ENCODE measurements at places on chromosomes 12 and 14.
A peak's percentile ranks its signal among the peaks of the same experiment; 100 is the strongest.

DNA sequence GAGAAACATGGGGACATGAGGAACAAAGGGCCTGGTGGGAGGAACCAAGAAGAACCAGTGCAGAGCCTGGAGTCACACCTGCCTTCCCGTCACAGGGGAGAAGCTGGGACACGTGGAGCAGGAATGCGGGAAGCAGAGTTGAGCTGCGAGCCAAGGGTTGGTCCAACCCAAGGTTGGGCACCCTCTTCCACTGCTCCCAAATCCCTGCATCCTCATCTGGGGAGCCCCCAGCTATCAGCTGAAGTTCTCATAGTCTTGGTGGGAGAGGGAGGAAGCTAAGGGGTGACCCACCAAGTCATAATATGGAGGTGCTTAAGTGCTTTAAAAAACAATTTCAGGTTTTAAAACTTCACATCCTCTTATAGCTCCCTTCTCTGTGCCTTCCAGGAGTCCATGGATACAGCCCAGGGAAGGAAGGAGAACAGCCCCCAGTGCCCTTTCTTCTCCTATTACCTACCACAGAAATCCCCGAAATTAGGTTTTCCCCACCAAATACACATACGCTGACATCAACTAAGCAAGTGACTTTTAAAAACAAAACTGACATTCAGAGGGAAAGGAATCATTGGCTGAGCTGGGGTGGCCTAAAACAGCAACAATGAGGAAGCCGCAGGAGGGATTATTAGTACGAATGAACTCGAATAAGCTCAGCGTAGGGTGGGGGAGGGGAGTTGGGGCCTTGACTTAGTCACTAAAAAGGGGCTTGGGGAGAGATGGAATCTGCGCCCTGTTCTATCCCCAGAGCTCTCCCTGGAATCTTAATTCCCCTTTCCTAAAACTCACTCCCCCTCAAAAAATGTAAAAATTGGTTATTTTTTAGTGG, 4.5 kb downstream of the MYL6 start:
- DNase-seq = no peak

- DNase-seq = no peak
These were observed 29.3 kb downstream of the MYF5 start for GRCh38 chr12:80745851-80746505.

- peak; percentile 67 for DNase-seq
These were observed 71.6 kb upstream of the STXBP6 start for GRCh38 chr14:25121337-25122129.

DNA sequence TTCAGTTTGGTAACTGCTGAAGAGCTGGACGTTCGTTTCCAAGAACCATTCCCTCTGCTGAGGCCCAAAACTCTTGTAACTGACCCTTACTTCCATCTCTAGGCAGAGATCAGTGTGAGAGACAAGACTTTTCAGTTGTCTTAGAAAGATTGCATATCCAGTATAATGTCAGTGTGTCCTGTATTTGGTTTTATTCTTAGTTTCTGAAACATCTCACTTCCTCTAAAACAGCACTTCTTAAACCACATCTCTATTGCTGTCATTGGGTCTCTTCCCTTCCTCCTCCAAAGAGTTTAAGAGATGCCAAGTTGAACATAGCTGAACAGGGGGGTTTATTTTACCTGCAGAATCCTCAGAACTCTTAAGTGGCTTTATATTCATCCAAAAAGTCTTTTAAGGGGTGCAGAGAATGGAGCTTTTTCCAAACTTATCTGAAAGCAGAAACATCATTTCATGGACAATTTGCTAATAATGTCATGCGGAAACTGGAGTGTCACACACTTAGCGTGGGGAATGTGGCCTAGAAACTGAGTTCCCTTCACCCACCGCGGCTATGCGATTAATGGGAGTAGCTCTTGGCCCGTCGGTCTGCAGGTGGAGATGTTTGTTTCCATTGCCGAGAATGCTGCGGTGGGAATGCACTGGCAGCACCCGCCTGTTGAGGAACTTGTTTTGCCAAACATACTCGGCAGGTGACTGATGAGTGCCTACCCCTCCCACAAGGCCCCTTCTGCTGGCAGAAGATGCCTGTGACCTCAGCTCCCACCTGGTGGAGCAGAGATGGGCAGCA, 148.2 kb downstream of the ADGRD1 start:
- DNase-seq = no peak

DNA sequence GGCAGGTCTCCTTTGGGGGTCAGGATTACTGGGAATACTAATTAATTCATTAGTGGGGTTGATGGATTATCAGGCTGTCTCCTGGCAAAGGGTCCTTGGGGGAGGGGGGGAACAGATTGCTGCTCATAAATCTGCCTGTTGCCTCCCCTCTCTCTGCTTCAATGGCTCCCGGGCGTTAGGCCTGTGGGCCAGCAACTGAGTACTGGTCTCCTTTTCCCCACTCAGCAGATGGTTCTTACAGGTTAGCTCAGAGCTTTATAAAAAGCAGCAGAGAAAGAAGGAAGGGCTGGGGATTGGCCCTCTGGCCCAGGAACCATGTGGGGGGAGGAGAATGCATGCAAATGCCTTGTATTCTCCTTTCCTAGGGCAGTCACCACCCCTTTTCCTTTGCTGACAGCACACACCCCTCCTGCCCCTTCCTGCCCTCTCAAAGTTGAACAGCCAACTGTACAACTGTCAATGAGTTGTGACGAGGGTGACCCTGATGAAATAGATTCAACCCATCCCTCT, 2.3 kb upstream of the NEUROD4 start:
- DNase-seq = no peak

DNA sequence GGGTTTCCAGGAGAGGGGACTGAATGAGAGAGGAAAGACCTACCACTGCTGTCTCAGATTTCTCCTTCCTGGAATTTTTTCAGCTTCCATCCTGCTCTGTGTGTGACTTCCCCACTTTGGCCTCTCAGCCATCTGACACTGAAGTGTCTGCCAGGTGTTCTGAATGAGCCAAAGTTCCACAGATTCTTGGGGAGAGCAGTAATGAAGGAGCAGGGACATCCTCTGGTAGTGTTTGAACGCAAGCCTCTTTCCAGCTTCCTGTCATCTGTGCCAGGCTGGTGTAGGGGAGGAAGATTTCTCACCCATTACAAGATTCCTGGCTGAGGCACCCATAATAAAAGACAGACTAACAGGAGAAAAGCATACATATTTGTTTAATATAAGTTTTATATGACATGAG, 141.7 kb upstream of the NRXN3 start:
- no peak for DNase-seq

GRCh38 chr14:51460011-51460410, 191.7 kb upstream of the FRMD6 start:
- no peak for DNase-seq

DNA sequence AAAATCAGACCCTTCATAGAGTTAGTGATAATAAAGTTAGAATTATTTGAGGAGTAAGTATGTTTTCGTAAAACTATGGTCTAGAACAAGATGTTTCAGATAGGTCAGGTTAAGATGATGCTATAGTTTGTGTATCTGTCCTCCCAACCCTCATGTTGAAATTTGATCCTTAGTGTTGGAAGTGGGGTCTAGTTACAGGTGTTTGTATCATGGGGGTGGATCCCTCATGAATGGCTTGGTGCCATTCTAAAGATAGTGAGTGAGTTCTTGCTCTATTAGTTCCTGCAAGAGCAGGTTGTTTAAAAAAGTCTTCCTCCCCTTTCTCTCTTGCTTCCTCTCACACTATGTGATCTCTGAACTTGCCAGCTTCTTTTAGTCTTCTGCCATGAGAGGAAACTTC, 707.3 kb upstream of the FOXG1 start:
- DNase-seq = no peak

DNA sequence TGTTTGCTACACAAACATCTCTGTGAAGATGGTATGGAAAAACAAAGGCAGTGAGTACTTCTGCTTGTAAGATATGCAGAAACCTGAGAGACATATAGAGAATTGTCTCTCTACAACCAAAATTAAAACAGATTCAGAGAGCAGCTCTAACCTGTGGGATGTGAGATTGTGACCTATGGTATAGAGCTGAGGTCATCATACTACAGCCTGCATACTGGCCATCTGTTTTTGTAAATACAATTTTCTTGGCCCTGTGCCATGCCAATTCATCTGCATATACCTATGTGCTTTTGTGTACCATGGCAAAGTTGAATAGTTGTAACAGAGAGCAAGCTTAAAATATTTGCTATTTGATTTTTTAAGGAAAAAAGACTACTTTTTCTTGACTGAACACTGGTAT, 99.6 kb downstream of the LMO3 start:
- DNase-seq = no peak

GRCh38 chr12:79637093-79637492, 53.7 kb downstream of the PAWR start:
- DNase-seq = no peak

DNA sequence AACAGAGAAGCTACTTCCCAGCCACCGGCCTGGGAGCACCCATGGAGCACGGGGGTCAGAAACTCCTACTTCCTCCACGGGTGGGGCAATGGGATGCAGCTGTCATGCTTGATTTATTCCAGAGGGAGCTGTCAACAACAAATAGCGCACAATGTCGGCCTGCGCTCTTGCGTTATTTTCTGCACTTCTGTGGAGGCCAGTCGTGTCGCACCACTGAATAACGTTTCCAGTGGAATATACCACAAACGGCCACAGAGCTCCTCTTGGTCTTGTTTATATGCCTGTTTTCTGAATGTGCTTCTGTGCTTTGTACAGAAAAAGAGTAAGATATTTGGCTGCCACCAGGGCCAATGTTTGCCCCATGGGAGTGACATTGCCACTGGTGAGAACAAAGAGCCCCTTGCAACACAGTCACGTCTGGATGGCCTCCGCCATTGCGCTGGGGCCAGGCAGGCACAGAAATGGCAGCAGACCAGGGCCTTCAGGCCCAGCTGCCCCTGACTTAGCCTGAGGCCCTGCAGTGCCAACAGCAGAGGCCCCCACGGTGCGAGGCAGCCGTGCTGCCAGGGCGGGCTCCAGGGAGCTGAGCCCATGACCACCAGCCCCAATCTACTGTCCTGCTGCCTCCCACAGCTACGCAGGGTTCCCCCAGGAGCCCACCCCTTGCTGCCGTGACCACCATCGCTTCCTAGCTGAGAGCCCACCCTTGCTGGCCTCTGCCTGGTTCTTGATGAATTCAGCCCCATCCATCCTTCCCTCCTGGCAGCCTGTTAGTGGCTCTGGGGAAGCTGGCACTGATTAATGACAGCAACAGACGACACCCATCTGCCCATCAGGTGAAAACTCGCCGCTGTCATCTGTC, 28.9 kb upstream of the TMEM179 start:
- DNase-seq = no peak
